T47D (cell line): ENCODE measurements at places on chromosomes 7 and 10.

DNA sequence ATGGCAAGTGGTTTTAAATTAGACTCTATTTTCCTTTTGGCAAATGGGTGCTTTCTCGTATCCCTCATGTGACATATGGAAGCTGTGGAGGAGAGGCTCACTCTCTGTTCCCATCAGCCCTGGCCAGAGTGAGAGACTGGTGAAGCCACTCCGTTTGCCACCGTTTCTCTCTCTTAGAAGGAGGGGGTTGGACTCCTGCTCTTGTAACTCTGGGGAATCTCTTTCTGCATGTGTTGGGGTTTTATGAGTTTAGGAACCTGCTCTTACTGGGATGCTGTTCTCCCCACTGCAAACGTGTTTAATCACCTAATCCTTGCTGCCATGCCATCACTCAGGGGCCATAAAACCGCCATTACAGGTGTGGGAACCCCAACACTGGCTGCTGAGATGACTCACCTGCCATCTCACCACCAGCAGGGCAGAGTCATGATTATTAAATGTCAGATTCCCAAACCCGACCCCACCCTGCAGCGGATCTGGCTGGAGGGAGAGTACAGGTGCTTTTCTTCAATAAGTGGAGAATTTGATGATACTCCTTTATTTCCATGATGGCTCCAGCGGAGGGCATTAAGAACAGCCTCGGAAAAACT lies 103.2 kb downstream of the ADCY1 start:
- no peak for DNase-seq

- DNase-seq, result no peak
Observed at GRCh38 chr7:31456646-31457368, 57.1 kb upstream of the ITPRID1 start.

- peak; percentile 5 for DNase-seq
Observed at GRCh38 chr10:122435212-122435827, 19.1 kb upstream of the ARMS2 start.

GRCh38 chr10:116001262-116001857 lies 271.6 kb downstream of the GFRA1 start:
- DNase-seq, result no peak

- DNase-seq, result no peak
Observed at GRCh38 chr10:48246501-48246900, 28.0 kb downstream of the FRMPD2 start.

DNA sequence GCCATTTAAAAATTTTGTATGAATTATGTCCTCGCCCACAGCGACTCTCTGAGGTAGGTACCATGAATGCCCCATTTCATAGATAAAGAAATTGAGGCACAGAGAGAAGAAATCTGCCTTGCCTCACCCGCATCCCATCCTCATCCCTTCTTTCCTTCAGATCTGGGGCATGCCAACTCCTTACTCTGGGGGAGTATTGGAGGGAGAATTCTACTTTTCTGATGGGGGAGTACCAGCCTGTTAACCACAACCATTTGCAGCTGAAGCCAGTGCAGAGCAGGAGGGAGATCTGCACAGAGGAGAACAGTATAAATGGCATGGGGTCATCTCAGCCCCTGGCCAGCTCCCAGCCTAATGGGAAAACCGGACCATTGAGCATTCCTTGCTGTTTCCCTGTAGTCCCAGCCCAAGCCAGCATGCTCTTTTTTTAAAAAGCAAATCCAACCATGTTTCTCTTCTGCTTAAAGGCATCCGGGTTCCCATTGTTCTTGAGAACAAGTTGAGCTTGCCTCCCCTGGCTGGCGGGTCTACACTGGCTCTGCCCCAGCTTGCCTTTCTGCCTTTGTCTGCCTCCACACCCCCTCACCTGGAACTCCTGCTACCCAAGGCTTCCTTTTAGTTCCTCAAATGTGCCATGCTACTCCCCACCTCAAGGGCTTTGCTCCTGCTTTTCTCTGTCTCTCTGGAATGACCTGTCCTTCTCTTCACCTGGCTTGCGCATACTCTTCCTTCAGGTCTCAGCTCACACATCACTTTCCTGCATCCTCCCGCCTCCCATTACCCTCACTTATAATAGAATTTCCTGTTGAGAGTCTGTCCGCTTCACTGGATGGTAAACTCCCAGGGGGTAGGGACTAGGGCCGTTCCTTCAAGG lies 8.8 kb upstream of the ZNF503 start:
- no peak for DNase-seq
